ENCODE measurements at places on chromosomes 11 and 22.

DNA sequence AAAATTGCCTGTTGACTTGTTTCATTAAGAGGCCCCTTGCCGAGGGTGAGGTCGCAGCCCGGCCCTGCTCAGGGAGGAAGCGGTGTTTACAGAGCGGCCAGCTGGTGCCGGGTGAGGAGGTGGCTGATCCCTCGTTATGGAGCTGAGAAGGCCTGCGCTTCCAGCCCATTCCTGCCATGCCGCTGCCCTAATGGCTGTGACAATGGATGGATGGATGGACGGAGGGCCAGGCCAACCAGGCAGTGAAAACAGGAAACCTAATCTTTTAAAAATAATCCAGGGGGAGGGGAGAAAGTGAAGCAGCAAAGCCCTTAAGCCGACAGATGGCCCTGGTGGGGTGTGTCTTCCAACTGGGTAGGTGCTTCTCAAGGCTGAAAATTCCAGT is 38.5 kb downstream of the BCR start:
- peak; percentile 39 for DNase-seq

- no peak for DNase-seq
These were observed 16.2 kb upstream of the MFRP start for GRCh38 chr11:119362741-119363080.

- DNase-seq, result no peak
These were observed 17.3 kb downstream of the TSPO start for GRCh38 chr22:43168471-43169309.

DNA sequence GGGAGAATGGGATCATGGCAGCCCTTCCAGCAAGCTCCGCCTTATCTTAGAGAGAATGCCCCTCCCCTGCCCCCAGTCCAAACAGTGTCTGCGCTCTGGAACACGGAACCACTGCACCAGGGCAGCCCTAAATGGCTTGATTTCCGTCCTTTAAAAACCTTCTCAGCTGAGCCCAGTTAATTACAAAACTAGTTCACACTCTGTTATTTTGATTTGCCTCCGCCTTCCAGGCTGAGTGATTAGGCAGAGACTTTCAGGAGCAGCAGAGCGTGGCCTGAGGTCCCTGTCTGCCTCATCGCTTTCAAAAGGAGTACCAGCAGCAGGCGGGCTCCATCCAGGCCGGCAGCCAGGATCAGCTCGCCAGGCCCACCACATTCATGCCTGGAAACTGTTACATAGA is 313.0 kb downstream of the BRD1 start:
- no peak for DNase-seq

DNA sequence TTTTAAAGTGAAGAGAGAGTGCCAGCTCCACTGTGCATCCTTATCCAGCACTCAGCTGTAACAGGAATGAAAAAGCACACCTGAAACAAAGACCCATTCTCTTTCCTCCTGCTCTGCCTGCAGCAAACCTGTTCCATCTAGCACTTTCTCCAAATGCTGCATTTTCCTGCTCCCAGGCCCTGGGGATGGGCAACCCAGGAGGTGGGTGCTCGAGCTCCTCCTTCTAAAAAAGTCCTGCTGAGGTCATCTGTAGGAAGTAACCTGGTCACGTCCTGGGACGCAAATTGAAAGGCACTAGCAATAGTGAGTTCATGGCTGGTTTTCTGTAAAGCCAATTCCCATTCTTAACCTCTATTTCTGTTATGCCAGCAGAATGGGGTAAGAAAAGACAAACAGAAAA is 173.7 kb downstream of the MAML2 start:
- no peak for DNase-seq

- no peak for DNase-seq
These were observed 58.3 kb upstream of the VSTM5 start for GRCh38 chr11:93908689-93909088.

DNA sequence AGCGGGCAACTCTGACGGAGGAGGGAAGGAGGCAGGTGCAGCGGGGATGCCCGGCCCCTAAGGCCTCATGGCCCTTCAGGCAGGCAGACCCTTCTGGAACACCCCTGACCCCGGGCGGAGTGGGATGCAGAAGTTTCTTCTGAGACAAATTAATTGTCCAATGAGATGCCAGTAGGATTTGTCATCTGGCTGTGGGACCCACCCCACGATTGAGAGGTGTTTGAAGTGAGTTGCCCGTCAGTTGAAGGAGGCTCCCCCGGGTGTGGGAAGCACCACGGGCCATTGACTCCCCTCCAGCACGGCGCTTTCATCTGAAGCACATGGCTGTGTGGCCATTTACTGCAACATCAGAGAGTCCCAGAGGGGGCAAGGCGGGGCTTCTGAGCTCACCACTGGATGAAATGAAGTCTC is 527.8 kb downstream of the BRD1 start:
- no peak for DNase-seq

- DNase-seq, result no peak
These were observed 14.8 kb downstream of the OR5B3 start for GRCh38 chr11:58391879-58392278.
